ENCODE measurements at places on chromosomes 4 and X.

DNA sequence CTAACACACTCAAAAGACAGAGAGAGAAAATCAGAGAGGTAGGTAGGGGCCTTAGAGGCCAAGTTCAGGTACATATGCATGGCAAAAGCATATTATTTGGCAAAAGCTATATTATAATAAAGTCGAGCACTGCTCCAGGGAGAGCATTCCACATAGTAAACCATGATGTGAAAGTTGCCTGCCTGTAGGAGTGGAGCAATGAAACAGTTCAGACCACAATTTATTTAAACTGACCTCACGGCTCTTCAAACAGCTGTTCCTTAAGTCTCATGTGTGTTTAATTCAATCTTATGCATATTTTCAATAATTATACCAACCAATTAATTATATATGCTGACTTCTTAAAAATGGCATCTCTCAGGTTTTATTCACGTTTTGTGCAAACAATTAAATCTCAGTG is 3.3 kb downstream of the RFC1 start:
- DNase-seq, result no peak

DNA sequence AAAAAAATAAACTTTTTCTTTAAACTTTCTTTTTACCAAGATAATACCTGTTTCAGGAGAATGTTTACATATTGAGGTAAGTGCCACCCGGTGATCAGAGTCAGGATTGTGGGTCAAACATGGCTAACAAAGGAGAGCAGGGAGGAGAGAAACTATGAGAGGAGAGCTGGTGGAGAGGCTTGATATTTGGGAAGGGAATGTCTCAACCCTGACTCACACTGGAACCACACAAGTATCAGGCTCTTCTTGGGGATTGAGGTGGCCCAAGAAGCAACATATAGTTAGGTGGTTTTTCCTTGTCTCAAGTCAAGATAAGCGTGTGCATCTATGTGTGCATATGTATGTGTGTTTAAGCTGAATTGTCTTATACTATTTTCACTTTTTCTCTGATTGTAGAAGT is 6.7 kb downstream of the TCEAL1 start:
- peak; percentile 21 for DNase-seq

- DNase-seq, result peak; percentile 71
These were observed 128.2 kb downstream of the SLC7A11 start for GRCh38 chr4:138113819-138114400.

DNA sequence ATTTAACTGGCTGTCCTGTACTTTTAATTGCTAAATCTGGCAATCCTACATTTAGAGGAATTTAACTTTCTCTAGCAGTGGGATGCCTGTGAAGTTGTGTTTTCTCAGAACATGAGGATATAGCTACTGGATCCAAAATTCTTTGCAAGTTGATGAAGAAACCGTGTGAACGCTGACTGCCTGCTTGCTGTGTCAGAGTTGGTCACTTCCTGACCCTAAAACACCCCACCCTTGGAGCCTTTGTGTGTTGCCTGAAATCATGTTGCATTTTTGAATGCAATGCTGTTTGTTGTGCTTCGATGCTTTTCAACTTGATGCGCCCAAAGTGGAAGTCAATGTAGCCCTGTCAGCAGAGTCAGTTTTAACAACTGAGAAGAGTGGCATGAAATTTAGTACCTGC is 211.2 kb downstream of the ANK2 start:
- DNase-seq, result peak; percentile 17

DNA sequence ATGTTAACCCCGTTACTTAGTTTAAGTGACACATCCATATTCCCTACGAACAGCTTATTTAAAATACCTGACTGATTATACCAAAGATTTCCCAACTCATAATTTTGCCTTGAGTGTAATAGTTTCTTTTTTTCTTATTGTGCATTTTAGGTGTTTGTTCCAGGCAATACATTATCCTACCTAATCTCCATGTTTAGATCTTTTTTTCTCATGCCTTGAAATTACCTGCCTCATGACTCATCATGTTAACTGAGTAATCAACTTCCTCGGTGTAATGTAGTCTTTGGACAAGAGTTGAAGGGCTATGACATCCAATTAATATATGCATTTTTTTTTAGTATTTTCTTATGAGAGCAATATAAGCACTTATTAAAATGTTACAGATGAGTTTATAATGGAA is 228.7 kb upstream of the ANKRD50 start:
- peak; percentile 89 for DNase-seq

DNA sequence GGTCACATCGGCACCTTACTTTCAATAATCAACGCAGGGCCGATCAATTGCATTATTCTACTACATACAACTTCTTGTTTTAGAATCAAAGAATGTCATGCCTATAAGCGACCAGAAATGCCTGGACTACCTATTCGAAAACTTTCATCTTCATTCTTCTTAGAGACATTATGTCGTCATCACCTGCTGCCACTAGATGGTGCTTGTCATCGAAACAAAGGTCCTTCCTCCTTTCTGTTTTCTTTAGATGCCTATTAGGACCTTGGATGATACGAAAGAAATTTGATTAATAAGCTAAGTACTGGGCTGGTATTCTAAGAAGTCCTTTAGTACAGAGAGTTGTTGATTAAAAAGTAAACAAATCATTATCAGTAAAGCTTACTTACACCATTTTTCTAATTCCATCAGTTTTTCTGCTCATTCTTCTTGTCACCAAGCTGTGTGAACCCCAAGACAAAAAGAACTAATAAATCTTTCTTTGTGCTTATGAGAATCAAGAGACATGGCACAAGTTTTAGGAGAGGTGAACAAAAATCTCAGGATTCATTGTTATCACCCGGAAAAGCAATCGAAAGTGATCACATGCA is 154.5 kb upstream of the SLC4A4 start:
- DNase-seq, result peak; percentile 66

Measured in epithelial cell of esophagus (primary cell).